ENCODE measurements at places on chromosomes 5 and 9.

GRCh38 chr9:114769624-114770023 lies 36.2 kb downstream of the TNFSF15 start:
- DNase-seq = no peak

DNA sequence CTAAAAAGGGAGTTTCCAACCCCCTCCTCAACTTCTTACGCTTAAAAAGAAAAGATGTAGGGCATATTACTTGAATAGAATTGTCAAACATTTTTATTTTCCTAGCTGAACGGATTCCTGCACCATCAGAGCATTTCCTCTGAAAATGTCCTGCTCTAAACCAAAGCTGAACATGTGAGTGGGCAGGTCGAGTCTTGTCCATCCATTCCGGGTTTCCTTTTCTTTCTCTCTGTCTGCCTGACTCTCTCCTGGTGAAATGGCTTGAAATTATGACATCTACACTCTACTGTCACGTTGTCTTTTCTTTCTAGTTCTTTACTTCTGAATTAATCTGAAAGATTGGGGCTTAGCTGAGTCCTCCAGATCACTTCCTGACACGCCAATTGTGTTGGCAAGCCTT lies 39.2 kb upstream of the PTPN3 start:
- DNase-seq = peak; percentile 43

DNA sequence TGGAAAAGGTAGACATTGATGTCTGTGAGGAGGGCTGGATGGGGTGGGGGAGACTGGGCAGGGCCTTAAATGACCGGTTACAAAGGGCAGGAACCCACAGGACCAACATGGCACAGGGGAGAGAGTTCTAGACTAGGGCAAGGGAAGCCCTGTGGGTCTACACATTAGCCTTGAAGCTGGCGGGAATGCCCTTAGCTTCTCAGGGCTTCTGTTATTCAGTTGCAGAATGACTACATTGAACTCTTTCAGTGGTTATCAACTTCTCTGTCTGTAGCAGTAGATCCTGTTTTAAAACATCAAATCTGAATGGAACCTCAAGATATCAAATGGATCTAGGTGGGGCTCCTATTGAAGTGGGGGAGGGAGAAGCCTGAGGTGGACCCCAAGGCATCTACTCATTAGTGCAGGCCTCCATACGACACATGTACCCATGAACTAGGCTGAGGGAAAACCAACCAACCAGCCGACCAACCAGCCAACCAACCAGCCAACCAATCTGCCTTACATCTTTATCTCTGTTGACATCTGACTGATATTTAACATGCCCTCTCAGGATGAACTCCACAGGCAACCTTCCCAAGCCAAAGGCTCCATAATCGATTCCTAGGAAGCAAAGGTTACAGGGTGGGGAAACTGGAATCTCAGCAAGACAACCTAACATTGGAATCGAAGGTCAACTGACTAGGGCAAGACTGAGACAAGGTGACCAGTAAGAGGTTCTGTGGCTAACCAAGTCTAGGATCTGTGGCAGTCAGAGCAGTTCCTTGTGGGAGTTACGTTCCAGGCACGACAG lies 48.3 kb downstream of the DAP start:
- DNase-seq = no peak

- DNase-seq = no peak
Measured at GRCh38 chr5:98813755-98814154, 40.3 kb downstream of the RGMB start.

- DNase-seq = no peak
Measured at GRCh38 chr5:1279443-1280151, 15.3 kb downstream of the TERT start.

DNA sequence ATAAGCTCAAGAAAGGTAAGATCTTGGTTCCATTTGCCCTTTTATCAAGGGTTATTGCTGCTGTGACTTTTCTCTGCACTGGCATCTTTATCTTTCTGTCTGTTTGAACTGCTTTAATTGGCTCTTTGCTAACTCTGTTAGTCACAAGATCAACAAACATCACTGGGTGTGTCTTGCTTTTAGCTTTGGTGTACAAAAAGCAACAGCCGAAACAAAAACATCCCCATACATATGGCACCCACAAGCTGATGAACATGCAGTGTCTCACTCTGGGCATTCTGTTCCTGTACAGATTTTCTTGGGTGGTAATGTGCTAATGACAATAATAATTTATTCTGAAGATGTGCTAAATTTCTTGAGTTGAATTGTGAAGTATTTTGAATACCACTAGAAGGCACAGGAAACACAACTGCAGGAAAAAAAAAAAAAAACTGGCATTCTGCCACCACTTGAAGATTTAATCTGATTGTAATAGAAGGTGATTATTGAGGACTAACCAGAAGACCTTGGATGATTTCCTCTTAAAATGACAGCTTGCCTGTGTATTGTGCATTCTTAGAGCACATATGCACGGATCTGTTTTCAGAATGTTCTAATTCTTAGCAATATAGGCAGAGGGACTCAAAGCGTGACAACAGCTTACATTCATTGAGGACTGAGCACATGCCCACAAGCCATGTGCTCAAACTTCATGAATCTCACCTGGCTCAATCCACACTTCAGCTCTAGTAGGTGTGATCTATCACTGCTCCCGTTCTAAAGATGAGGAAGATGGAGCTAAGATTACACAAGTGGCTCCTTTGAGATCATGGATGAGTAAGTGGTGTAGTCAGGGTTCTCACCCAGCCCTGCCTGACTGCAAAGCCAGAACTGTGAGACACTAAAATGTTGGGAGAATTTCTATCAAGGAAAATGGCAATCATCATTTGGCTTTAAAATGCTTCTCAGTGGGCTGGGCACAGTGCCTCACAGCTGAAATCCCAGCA lies 96.4 kb downstream of the EBF1 start:
- DNase-seq = peak; percentile 56

GRCh38 chr5:8288334-8288733 lies 419.4 kb downstream of the MTRR start:
- no peak for DNase-seq

GRCh38 chr9:88791105-88791805 lies 200.0 kb upstream of the S1PR3 start:
- DNase-seq = no peak

- no peak for DNase-seq
Measured at GRCh38 chr5:112906637-112907036, 15.4 kb downstream of the REEP5 start.

DNA sequence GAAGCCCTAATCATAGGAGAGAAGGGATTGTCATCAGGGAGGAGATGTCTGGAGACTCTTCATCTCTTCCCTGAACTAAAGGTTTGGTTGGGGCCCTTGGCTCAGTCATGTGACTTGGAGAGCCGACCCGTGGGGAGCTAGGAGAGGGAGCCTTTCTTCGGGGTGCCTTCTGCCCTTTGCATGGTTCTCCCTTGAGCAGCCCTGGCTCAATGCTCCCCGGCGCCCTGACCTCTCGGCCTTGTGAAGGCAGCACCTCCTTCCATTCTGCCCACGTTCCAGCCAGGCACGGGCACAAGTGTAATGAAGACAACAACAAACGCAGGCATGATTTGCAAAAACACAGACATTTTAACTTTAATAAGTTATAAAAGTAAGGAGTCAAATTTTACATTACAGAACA lies 50.4 kb downstream of the ZNF354C start:
- DNase-seq = no peak

- DNase-seq = no peak
Measured at GRCh38 chr5:96219580-96220281, 213.3 kb downstream of the PCSK1 start.

- DNase-seq = no peak
Measured at GRCh38 chr5:114311281-114311680, 50.6 kb upstream of the KCNN2 start.

DNA sequence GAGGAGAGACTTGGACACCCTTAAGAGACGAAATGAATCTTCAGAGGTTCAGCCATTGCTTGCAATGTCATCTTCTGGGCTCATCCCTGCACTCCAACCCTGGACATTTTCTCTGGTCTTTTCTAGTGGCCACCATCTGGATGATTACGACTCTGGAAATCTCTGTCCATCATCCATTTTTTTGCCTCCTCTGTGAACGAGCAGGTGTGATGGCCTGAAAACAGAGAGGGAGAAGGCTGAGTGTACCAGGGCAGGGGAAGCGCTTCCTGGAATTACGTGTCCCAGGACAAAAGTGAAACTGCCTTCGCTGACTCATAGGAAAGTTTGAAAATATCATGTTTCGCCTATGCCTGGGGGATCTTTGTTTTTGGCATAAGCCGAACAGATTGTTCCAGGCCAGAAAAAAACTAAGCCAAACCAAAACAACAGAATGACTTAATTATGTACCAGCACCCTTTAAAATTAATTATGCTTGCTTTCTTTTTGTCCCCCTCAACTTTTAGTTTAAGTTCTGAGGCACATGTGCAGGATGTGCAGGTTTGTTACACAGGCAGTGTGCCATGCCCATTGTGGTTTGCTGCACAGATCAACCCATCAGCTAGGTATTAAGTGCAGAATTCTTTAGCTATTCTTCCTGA lies 31.9 kb downstream of the ANKRD33B start:
- no peak for DNase-seq

- DNase-seq = no peak
Measured at GRCh38 chr5:138985256-138985655, 110.1 kb upstream of the LRRTM2 start.

- peak; percentile 90 for DNase-seq
Measured at GRCh38 chr5:90558344-90559192, at the start of gene ADGRV1. Gene ADGRV1 (plus strand): TSS chr5:90558797. CDS start chr5:90558896, 99 bp downstream.

DNA sequence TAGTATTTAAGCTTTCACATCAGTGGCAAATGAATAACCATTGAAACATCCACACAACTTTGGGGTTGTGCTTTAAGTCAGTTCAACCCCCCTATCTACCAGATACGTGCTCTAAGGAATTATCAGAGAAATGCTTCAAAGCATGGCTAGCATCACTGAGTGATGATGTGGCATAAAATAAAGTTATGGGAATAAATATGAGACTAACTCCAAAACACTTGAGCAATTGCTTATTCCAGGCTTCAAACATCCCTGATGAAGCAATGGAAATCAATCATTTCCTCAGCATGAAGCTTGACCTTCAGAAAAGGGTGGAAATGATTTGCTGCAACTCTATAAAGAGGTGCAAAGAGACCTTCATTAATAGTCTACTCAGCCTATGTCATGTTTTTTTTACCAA lies 292.0 kb upstream of the SMC2 start:
- no peak for DNase-seq

GRCh38 chr5:134608555-134608954 lies 24.1 kb downstream of the SAR1B start:
- DNase-seq = no peak

GRCh38 chr5:147075187-147075586 lies 159.6 kb upstream of the STK32A start:
- no peak for DNase-seq

DNA sequence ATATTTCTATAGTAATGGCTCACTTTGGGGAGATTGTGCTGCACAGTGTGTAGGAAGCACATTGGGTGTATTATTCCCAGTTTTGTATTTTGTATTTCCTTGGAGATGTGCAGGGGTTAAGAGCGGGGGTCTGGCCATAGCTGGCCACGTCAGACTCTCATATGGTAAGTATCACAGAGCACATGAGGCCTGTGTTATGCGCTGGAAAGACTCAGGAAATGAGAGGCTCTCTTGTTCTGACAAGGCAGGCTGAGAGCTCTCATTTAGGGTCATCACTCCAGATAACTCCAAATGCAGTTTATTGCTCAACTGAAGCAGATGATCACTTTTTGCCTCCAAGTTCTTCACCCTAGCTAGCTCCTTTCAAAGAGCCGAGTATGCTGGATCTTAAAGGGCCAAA lies 205.7 kb downstream of the NTRK2 start:
- DNase-seq = no peak

GRCh38 chr5:74441616-74442015 lies 198.9 kb downstream of the ENC1 start:
- no peak for DNase-seq

DNA sequence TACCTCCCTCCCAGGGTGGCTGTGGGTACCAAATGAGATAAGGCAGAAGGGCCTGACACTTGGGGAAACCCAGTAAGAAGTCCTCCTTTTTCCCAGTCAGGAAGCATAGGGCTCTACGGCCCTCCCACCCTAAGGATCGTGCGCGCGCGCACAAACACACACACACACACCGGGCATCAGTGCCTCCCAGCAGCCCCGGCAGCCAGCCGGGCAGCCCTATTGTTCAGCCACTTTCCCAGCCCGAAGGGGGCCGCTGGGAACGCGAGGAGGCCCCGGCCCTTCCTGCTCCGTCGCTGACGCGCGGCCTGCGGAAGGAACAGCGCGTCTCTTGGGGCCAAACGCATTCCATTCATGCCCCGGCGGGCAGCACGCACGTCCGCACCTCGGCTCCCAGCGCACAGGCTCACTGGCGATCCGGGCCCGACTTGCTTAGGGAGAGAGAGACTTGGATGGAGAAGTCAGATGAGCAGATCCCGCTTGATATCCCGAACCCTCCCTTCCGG lies 22.6 kb downstream of the DUSP1 start:
- DNase-seq = no peak

- DNase-seq = no peak
Measured at GRCh38 chr5:98349251-98349989, 424.0 kb upstream of the RGMB start.

- DNase-seq = no peak
Measured at GRCh38 chr5:95487880-95488279, 66.9 kb downstream of the SKIC3 start.

DNA sequence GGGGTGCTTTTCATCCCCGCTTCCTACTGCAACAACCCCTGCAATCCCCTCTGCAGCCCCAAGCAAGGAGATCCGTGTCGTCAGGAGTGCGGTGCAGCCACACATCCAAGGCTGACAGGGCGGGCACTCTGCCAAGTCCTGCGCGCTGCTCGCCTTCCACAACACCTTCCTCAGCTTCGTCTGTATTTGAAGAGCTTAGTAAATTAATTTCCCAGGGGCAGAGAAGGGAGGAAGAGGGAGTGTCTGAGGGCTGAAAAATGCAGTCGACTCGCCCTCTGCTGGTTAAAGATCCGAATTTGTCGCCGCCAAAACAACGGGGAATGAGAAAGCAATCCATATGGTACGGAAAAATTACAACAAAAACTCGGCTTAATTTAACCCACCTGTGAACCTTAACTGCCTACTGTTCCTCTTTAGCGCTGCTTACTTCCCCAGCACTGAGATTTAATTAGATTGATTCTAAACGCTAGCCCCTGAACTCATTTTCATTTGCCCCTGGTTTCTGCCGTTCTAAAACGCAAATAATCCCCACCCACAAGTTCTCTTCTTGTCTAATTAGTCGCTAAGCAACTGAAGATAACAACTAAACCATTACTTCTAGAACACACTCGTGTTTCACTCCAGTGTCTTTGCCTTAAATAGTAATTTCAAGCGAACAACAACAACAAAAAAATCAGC lies 10.9 kb upstream of the PCDHB1 start:
- peak; percentile 67 for DNase-seq

DNA sequence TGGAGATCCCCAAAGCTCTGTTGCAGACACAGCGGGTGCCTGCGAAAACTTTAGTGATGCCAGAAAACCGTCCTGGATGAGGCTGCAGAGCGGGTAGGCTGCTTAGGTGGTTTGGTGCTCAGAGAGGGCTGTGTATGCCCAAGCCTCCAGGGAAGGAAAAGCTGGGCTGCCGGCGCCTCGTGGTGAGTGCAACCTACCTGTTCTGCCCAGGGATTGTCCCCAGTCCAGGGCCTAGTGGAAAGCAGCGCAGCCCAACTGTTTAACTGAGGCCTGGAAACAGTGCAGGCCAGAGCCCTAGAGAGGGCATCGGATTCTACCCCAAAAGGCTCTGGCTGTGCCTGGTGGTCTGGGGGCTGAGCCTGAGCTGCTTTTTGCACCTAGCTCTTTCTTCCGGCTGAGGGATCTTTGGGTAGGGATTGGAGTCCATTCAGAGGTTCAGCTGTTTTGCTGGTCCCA lies 2.8 kb downstream of the LMX1B start:
- DNase-seq = no peak

- no peak for DNase-seq
Measured at GRCh38 chr9:36164989-36165388, 4.2 kb upstream of the CCIN start.

- no peak for DNase-seq
Measured at GRCh38 chr9:79390781-79391770, 180.7 kb upstream of the TLE4 start.

All from DMS153 (cell line).